SW 1271 (cell line): ENCODE measurements at places on chromosomes 6 and 20.

GRCh38 chr6:167050903-167051302 lies 51.7 kb downstream of the CEP43 start:
- no peak for DNase-seq

- DNase-seq, result no peak
Measured at GRCh38 chr6:17940151-17940792, 47.2 kb downstream of the KIF13A start.

GRCh38 chr6:88780714-88781389 lies 182.6 kb downstream of the RNGTT start:
- DNase-seq, result peak; percentile 69

- DNase-seq, result no peak
Measured at GRCh38 chr6:164477101-164477500, 832.3 kb downstream of the C6orf118 start.

DNA sequence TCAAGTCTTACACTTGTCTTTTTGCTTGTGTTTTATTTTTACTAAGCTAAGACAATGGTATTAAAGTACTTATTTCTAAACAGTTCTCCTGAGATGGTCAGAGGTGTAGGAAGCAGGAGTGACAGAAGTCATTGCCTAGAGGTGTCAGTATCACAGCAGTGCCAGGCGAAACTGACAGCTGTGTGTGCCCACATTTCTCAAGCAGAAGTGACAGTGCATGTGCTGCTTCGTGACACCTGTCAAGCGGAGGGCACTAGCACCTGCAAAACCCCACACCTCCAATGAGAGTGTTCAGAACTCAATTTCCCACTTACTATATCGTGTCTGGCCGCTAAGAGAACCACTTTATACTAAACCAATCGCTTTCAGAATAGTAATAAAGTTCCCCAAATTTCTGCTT lies 82.8 kb downstream of the SLC23A2 start:
- DNase-seq, result no peak

DNA sequence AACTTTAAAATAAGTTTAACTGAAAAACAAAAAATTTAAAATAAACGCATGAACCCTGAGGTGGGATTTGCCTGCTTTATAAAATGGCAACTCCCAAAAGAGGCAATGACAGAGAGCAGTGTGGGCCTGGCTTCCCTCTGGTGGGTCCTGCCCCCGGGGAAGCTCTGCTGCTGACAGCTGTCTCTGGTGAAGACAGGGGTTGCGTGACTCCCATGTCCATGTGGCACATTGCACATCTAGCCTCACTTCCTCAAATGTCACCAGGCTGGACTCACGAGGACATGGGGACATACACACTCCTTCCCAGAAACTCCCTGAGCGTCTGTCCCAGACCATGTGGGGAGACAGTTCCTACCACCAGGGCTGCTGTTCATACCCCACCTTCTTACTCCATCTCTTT lies 66.2 kb downstream of the ABHD12 start:
- DNase-seq, result no peak

GRCh38 chr6:52596371-52597028 lies 19.6 kb upstream of the TRAM2 start:
- DNase-seq, result no peak

GRCh38 chr6:163165922-163166321 lies 248.6 kb upstream of the QKI start:
- no peak for DNase-seq

GRCh38 chr20:38545771-38546170 lies 35.2 kb upstream of the ADIG start:
- no peak for DNase-seq

GRCh38 chr6:107154131-107154800 lies 39.0 kb upstream of the BEND3 start:
- DNase-seq, result no peak

GRCh38 chr20:44796758-44797457 lies 13.4 kb downstream of the RIMS4 start:
- no peak for DNase-seq

- no peak for DNase-seq
Measured at GRCh38 chr6:150575836-150576235, 23.8 kb upstream of the PLEKHG1 start.

- no peak for DNase-seq
Measured at GRCh38 chr20:32150291-32150848, 40.9 kb downstream of the TM9SF4 start.

GRCh38 chr6:37676071-37676470 lies 21.6 kb downstream of the MDGA1 start:
- DNase-seq, result no peak
